NCI-H1694 treated with DMSO at 0.1 percent for 48 hours (cell line): ENCODE measurements at places on chromosomes 6 and 20.

- DNase-seq = no peak
Measured at GRCh38 chr20:51313358-51313827, 229.1 kb downstream of the NFATC2 start.

DNA sequence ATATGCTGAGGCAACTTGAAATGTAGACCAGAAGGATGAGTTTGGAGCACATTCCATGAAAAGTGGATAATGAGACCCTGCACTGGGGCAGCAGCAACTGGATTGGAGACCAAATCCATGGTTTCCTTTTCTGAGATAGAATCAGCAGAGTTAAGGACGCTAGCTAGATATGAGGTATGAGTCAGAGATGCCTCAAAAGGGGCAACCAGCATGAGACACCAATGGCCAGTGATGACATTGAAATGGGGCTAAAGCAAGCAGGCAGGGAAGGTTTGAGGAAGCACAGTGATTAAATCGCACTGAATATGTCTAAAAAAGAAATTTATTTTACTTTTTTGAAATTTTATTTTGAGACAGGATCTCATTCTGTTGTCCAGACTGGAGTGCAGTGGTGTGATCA lies 802.4 kb downstream of the TFAP2A start:
- no peak for DNase-seq

GRCh38 chr6:45611491-45611890 lies 233.8 kb upstream of the SUPT3H start:
- DNase-seq = no peak

GRCh38 chr6:39377539-39377950 lies 55.0 kb upstream of the KCNK16 start:
- DNase-seq = peak; percentile 74

DNA sequence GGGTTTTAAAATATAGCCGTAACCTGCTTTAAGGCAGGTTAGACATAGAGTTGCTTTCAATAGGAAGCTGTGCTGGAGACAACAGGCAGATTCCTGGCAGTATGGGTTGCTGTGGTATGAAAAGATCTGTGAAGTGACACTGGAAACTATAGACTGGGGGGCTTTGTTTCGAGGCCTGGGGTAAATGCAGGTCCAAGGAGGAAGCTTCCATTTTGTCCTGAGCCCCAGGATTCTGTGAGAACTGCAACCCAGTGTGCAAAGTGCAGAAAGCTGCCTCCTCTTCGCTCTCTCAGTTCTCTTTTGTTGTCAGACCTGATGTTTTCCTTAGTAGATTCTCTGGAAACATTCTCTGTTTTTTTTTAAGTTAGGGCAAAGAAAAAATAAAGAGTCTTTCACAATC lies 86.9 kb downstream of the LYRM4 start:
- DNase-seq = no peak

DNA sequence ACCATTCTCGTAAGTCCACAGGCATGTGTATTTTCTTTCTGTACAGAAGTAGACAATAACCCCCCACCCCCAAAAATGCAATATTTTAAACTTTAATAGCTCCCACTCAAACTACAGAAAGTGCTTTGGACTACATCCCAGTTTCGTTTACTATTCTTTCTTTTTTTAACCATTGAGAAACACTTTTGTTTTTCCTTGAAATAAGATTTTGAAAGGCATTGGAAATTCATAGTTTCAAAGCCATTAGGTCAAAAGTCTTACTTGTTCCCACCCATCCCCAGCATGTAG lies 140.0 kb downstream of the KIF16B start:
- DNase-seq = no peak

DNA sequence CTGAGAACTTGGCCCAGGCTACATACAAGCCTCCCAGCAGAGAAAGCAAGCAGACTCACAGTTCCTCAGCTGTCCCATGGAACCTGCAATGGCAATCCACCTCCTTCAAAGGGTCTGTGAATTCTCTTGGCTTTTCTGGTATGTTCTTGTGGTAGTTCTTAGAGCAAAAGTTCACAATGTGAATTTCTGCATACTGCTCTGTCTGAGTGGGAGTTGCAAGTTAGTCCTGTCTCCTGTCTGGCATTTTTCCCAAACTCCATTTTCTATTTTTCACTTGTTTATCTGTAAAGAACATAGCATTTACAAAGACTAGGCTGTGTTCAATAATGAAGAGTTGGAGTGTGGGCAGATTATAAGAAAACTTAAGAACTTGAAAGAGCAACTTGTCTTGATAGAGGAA lies 269.9 kb downstream of the BCKDHB start:
- no peak for DNase-seq

GRCh38 chr20:52035977-52036376 lies 155.6 kb downstream of the ZFP64 start:
- no peak for DNase-seq
